NCI-H2029 treated with DMSO at 0.1 percent for 48 hours (cell line): ENCODE measurements at places on chromosomes 11 and 22.

GRCh38 chr22:49754696-49755630 is 72.7 kb downstream of the BRD1 start:
- DNase-seq = no peak

GRCh38 chr11:76623884-76624419 is 46.6 kb downstream of the LRRC32 start:
- DNase-seq = no peak

DNA sequence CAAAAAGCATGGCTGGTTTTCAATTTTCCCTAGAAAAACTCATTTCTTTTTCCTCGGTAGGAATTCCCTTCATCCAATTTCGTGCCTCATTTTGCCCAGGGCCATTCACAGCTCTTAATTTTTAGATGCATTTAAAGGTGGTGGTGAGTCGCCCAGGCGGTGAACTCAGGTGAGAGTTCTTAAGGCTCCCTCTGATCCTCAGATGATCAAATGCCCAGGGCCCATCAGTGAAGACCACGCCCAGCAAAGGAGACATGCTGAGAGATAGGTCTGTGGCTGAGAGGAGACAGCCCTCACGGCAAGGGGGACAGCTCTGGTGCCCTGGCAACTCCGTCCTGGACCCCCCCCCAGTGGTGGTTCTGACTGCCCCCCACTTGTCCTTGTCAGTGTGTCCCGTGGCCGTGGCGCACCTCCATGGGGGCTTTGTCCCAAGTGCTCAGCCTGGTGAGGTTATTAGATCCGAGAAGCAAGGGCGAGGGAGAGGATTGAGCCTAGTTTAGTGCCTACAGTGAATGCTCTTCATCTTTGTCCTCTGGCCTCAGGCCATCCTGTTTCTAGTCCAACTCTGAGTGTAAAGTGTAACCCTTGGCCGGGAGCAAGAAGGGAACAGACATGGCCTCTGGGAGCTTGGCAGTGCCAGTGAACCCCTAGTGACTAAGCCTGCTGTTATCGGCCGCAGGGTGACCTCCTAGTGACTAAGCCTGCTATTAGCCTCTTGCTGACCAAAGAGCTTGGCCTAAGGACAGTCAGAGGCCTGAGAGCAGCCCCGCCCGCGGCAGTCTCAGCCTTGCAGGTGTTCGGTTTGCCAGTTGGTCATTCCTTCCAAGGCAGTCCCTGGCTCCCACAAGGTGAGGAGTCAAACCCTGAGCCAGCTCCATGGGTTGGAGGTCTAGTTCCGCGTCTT is 83.5 kb downstream of the CTTN start:
- no peak for DNase-seq

GRCh38 chr11:131745405-131745804 is 375.0 kb downstream of the NTM start:
- DNase-seq = no peak

DNA sequence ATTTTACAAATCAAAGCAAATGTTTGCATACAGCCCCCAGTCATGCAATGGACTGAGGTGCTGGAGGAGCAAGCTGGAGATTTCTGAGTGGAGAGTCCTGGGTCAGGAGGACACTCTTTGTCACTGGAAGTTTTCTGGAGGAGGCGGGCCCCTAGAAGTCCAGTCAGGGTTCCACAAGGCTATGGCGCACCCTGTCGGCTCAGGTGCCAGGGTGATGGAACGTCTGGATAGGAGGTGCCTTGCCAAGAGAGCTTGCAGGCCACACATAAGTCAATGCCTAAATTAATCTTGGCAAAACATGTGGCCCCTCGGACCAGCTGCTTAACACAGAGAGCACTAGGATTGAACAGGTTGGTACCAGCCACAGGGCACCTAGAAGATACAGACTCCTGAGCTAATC is 174.7 kb upstream of the CADM1 start:
- no peak for DNase-seq

DNA sequence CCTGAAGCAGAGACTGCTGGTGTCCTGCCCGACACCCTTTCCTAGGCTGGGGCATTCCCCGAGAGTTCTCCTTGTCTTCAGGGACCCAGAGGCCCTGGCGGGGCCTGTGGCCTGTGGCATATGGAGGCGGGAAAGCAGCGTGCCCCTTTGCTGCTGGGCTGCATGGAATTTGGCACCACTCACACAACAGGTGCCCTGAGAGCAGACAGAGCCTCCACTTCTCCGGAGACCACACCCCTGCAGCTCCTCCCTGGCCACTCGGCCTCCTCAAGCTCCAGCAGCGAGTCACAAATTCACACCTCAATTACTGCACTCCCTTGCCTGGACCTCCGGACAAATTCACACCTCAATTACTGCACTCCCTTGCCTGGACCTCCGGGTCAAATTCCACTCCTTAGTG is 1375.2 kb downstream of the TBC1D22A start:
- DNase-seq = peak; percentile 6

DNA sequence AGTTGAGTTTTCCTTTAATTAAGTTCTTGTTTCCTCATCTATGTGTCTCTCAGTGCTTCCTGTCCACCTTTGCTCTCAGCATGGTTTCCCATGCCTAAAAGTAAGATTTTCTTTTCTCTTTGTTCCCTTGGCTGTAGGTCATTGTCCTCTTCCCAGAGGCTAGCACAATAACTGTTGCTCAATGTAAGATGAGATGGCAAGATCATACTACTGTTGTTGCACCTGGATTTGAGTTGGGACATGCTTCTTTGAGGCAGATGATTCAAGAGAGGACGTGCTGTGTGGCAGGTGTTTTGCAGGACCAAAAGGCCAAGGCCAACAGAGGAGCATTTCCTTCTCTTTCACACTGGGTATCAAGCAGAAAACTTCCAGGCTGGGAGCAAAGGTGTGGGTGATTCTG is 11.3 kb upstream of the NELL1 start:
- no peak for DNase-seq

- peak; percentile 72 for DNase-seq
Measured at GRCh38 chr11:13486926-13487660, 8.7 kb downstream of the PTH start.

DNA sequence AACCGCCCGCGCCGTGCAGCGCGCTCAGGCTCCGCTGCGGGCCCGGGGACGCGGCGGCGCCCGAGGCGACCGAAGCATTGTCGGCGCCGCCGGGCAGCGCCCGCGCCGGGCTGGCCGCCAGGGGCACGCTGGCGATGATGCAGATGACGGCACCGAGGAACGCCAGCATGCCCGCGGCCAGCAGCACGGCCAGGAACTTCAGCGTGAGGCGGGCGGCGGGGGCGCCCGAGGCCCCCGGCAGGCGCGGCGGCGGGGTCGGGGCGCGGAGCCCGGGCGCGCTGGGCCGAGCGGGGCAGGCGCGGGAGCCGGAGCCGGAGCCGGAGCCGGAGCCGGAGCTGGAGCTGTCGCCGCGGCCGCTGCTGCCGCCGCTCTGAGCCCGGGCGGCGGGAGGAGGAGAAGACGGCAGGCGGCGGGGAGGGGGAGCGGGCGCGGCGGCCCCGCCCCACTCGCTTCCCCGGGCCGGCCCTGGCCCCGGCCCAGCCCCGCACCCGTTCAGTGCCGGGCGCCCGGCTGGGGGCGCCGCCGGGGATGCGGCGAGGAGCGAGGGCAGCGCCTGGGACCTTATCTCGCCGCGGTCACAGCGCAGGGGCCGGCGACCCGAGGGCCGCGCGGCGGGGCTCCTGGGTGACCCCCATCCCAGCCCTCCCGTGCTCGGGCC is at the start of gene NPTXR:
NPTXR (minus strand) TSS at position 372 of the 658 bp plus-strand sequence.
- DNase-seq = no peak

DNA sequence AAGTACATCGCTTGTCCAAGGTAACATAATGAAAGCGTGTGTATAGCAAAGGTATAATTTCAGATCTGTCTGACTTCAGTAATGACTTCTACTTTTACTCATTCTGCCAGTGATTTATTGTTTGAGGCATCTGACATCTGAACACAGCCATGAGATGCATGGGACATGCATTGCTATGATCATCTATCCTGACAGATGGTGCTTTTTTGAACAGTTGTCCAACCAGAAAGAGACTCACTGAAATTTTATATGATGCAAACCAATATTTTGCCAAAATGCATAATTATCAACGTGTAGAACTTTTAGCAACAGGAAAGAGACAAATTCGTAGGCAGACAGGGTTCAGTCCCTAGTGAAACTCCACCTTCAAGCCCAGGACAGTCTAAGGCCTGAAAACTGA is 19.6 kb downstream of the OR5M3 start:
- no peak for DNase-seq

DNA sequence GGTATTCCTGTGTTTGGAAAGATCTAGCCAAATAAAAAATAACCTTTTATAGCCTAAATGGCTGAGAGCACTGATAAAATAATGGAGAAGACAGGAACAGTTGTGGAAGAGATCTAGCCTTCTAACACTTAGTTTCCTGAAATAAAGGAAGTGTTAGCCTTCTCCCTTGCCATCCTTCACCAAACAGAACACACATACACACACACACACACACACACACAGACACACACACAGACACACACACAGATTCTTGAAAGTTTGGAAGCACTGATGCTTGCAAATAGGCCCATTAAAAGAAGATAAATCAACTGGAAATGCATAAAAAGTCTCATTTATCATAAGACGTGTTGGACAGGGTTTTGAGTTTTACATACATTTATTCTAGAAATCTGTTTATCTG is 37.5 kb downstream of the KIRREL3 start:
- no peak for DNase-seq

DNA sequence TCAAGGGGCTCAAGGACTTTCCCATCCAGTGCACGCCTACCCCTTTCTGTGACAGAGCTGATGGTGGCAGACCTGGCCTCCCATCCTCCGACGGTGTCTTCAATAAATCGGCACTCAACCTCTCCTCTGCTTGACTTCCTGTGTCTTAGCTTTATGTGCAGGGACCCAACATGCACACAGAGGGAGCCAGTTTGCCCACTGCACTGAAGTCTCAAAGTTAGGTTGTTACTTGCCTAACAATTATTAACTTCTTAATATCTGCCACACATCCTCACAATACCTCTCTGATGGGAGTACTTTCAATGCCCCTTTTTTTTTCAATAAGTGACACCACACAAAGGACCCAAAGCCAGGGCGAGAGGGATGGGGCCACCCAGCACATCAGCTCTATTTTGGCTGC is 3.6 kb downstream of the IZUMO1R start:
- no peak for DNase-seq

DNA sequence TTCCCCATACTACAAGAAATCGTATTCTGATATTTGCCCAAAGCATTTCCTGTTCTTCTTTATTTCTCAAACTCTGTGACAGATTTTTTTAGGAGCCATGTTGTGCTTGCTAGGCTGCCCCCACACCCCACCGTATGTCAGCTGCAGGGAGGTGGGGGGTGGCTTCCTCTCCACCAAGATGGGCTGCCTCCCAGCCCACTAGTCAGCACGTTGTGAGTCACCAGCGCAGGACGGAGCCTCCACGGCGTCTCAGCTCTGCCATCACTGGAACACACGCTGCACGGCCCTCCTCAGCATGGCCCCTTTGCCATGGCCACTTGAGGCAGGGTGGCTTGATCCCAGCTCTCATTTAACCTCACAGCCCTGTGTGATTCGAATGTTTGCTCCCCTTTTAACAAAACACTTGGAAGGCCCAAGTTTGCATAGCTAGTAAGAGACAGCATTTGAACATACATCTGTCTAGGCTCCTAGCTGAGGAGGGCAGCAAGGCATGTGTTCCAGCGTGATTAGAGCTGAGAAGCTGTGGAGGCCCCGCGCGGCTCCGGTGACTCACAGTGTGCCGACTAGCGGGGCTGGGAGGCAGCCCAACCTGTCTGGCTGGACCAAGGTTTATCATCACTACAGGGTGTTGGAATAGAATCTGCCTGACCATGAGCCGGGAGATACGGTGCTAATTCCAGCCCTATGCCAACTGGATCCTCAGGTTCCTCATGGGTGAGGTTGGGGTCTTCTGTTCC is 180.7 kb upstream of the NCAM1 start:
- DNase-seq = no peak

GRCh38 chr11:8733852-8734251 is 51.3 kb downstream of the RPL27A start:
- DNase-seq = no peak

- DNase-seq = no peak
Measured at GRCh38 chr11:70020336-70021214, 57.5 kb upstream of the ANO1 start.

- no peak for DNase-seq
Measured at GRCh38 chr11:65488273-65489034, 10.4 kb upstream of the MALAT1 start.

DNA sequence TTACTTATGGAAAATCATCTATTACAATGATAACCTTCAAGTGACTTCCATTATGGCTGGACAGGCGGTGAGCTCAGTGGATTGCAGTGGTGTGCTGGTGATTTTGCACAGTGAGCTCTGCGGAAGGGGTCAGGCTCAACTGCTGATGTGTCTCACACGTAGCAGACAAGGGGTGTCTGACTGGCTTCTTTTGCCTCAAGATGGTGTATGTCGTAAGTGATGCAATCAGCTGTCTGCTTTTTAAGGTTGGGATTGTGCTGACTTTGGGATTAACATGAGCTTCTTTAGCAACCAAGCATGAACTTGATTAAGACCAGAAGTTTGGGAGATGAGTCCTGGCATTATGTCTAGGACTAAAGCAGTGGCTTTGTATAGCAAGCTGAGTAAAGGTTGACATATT is 49.5 kb downstream of the POLD3 start:
- DNase-seq = no peak

DNA sequence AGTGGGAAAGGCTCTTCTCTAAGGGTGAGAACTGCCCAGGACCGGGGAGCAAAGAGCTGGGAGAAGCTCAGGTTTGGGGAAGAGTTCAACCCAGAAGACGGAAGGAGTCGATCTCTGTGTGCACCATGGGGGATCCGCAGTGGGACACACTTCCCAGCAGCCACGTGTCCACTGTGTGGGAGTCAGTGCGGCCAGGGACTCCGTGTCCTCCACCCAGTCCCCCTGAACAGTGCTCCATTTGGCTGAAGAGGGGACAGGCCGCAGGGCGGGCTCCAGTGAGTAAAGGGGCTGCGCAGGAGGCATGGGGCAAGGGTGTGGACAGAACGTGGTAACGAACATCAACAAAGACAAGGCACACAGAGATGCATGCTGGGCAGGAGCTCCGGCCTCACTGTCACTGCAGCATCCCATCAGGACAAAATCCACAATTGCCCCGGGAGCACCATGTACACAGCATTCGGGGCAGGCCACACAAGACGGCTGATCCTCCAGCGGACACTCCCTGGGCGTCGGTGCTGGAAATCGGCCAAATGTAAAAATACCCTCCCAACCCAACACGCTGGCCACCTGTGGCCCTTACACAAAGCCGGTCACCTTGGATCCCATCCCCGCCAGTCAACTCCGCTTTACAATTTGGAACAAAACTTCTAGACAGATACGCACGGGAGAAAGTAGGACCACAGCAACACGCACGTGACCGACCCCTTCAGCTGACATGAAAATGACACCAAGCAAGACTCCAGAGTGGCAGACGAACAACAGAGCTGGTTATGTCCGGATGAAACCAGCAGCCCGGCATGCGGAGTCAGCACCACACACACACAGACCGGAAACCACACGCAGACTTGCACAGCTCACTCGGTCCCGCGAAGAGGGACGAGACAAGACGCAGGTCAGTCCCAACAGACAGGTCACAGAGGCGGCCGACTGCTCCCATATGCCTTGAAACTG is 366.8 kb downstream of the SHANK2 start:
- peak; percentile 47 for DNase-seq
